ENCODE measurements at places on chromosomes 16 and 17. TPM values are rescaled to one million over a fixed set of nuclear protein-coding genes. Genes with fewer than 3 reads are reported as not detected.

- no peak for DNase-seq
Measured at GRCh38 chr17:57938061-57938502, 17.1 kb downstream of the CUEDC1 start.

DNA sequence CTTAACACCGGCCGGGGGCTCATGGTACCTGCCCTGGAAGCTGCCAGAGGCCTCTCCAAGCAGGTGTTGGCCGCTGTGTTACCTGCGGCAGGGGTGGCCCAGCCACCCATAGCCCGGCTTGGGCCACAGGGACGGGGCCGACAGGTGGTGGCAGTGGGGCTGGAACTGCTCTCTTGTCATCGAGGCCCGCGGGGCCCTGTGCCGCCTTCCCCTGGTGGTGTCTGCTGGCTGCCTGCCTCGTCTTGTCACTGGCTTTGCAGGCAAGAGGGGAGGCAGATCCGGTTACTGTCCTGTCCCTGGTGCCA is 27.1 kb downstream of the GSE1 start:
- no peak for DNase-seq

- no peak for DNase-seq
Measured at GRCh38 chr17:44672479-44673093, 16.3 kb downstream of the MEIOC start.

Gene EIF1
- 762 TPM for polyA plus RNA-seq

Gene ACE
- polyA plus RNA-seq = 13.9 TPM

Gene TUBB3
- 18.6 TPM for polyA plus RNA-seq

GRCh38 chr16:89737341-89738071 is 16.2 kb downstream of the ZNF276 start:
- no peak for DNase-seq

Measured in right renal pelvis (tissue), 4 donors.